GM06990 (cell line): ENCODE measurements at places on chromosomes 12 and 14.

DNA sequence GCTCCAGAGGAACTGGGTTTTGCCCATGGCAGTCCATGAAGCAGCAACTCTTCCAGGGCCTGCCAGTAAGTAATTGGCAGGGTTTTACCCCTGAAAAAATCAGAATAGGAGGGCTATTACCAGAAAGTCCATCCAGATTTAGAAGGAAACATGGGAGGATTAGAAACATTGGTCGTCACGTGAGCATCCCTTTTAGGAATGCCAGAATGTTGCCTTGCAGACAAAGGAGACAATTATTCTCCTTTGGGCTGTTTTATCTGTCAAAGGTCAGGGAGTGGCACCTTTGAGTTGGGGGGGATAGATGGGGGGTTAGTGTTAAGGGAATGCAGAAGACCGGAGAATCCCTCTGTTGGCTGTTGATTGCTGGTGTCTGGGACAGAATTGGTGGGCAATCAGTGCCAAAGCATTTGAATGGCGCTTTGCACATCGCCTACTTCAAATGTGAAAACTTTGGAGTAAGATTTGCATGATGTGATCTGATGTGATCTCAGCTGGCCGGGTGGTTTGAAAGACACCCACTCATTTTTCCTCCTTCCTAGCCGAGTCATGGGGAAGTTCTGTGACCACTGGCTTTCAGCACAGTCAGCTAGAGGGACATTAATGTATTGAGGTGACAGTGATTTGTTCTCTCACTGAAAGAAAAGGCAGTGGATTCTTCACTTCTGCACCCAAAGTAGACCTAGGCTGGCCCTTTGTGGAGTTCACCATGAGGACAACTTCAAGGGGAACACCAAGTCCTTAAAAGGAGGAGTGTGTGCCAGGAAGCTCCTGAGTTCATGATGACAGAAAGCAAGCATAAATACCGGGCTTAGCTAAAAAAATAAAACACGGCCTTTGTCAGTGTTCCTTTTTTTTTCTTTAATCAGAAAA lies 31.4 kb downstream of the FLVCR2 start:
- DNase-seq = no peak

- DNase-seq = peak; percentile 12
Measured at GRCh38 chr14:52068615-52069306, at the start of gene NID2. Gene NID2 (minus strand): TSS chr14:52069059. CDS start chr14:52068994, 65 bp downstream.

GRCh38 chr12:79217306-79217705 lies 352.7 kb downstream of the SYT1 start:
- no peak for DNase-seq

DNA sequence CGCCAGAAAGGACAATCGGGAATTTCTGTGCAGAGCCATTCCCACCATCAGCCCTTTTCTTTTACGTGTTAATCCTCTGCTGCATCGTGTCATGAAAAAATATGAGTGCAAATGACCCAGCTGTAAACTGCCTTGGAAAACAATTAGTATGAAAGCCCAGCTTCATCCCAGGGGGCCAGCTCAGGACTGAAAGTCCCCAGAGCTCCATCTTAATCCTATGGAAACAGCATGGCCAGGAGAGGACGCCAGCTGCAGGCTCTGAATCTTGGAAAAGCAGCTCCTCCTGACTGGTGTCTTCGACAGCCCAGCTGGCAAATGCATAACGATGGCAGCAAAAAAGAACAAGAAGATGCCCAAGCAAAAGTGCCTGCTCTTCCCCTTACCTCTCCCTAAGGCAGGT lies 191.5 kb downstream of the NTF3 start:
- no peak for DNase-seq

- no peak for DNase-seq
Measured at GRCh38 chr12:120369603-120370342, 809 bp upstream of the MSI1 start.

- no peak for DNase-seq
Measured at GRCh38 chr14:59483363-59483762, 845 bp downstream of the L3HYPDH start.

- DNase-seq = no peak
Measured at GRCh38 chr12:27186022-27186839, 57.9 kb upstream of the STK38L start.

DNA sequence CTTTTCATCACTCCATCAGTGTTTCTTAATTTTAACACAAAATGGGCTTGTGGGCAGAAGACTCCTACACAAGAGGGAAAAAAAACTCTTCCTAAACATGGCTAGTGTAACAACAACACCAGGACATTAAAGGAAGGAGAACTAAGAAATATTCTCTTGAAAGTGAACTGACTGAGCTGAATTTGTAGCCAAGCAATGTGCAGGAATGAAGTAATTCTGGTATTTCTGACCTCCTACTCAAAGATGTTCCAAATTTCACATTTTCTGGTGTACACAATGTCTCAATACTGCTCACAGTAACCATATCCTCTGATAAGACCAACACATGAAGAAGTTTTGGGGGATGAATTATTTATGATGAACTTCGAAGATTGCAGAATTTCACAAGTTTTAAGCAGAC lies 357.3 kb downstream of the DUSP6 start:
- no peak for DNase-seq

GRCh38 chr12:131351319-131352028 lies 359.4 kb upstream of the SFSWAP start:
- no peak for DNase-seq

DNA sequence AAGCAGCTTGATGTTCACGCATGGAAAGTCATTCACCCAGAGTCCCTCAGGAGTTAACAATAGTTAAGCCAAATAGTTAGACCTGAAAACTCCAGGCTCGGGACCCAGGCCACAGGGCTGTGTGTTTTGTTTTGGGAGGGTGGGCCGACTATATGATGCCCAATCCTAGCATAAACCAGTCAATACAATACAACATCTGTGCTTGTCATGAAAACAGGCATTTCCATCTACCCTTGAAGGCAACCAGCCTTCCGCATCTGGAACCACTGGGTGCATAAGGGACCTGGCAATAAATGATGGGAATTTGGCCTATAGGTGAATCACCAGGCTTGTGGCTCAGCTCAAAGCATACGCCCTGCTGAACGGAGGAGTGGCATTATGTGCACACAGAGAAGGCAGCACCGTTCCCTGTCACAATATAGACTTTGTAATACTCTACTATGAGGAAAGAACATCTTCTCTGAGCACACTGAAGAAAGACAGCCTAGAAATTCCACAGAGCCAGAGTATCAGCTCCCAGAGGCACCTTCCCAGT lies 91.0 kb upstream of the FOXN3 start:
- DNase-seq = no peak

- DNase-seq = no peak
Measured at GRCh38 chr12:116150452-116150851, 127.0 kb downstream of the MED13L start.

DNA sequence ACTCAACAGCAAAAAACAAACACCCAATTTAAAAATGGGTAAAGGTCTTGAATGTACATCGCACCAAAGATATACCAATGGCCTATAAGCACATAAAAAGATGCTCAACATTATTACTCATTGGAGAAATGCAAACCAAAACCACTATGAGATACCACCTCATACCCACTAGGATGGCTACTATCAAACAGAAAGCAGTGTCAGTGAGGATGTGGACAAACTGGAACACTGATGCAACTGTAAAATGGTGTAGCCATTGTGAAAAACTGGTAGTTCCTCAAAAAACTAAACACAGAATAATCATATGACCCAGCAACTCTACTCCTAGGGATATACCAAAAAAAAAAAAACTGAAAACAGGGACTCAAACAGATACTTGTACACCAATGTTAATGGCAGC lies 49.3 kb downstream of the CDK17 start:
- no peak for DNase-seq

DNA sequence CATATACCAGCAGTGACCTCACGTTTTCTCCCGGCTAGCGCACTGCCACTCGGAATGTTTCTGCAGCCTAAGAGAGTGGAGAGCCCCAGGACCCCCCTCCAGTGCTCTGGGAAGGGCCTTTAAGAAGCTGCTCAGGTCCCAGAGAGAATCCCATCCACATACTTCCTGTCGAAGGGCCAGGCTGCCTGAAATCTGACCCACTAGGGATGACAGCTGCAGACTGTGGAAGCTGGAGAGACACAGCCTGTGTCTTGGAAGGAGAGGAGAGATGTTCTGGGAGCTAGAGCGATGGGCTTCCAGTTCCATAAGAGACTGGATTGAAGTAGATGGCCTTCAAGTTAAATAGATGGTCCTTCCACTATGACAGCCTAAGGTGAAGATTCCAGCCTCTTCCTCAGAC lies 54.4 kb downstream of the IQSEC3 start:
- no peak for DNase-seq

DNA sequence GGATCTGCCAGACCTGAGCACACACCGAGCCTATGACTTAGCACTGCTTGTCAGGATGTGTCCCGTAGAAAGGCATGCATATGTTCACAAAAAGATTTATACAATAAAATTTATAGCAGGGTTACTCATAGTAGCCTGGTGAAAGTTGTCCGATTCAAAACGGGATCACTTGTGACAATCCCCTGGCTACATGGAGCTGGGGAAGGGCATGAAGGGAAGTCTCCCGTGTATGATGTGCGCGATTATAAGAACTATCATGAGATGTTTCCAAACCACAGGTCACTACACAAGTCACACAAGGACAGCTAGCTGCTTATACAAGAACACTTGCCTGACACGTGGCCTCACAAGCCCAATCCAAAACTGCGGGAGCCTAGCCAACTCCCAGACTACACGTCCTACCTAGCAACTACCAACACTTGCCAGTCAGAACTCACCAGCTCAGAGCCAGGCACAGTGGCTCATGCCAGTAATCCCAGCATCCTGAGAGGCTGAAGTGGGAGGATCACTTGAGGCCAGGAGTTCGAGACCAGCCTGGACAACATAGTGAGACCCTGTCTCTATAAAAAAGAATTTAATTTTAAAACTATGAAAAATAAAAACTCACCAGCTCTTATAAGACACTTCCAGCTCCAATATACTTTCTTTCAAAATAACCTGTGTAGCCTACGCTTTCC lies 7.5 kb upstream of the CDCA4 start:
- DNase-seq = no peak

GRCh38 chr12:99393763-99394162 lies 253.8 kb upstream of the GARIN6 start:
- DNase-seq = no peak

DNA sequence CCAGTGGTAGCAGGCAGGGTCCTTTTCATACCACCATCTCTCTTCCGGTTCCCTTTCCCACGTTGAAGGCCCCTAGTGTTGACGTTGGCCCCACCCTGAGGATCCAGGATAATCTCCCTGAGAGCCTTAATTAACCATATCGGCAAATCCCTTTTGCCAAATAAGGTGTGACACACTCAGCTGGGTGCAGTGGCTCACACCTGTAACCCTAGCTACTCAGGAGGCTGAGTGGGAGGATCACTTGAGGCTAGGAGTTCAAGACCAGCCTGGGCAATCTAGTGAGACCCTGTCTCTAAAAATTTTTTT lies 2.8 kb upstream of the TMEM119 start:
- no peak for DNase-seq

GRCh38 chr12:92362126-92362525 lies 216.5 kb upstream of the BTG1 start:
- no peak for DNase-seq

- DNase-seq = no peak
Measured at GRCh38 chr12:87656311-87656710, 372.9 kb downstream of the C12orf50 start.

- DNase-seq = no peak
Measured at GRCh38 chr14:94117856-94118255, 7.3 kb downstream of the IFI27 start.

DNA sequence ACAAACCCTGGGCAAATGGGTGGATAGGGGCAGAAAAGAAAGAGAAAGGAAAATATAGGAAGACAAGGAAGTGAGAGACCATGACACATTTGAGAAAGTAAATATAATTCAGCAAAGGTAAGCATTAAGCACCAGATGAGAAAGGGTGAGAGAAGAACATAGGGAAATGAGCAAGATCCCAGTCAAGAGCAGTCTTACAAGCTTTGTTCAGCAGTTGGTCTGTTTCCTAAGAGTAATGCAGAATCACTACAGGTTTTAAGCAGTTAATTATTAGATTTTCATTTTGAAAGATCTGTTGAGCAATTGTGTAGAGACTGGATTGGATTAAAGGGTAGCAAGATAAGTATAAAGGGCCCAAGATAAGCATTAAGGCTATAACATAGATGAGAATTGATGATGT lies 146.3 kb downstream of the PLCZ1 start:
- no peak for DNase-seq

DNA sequence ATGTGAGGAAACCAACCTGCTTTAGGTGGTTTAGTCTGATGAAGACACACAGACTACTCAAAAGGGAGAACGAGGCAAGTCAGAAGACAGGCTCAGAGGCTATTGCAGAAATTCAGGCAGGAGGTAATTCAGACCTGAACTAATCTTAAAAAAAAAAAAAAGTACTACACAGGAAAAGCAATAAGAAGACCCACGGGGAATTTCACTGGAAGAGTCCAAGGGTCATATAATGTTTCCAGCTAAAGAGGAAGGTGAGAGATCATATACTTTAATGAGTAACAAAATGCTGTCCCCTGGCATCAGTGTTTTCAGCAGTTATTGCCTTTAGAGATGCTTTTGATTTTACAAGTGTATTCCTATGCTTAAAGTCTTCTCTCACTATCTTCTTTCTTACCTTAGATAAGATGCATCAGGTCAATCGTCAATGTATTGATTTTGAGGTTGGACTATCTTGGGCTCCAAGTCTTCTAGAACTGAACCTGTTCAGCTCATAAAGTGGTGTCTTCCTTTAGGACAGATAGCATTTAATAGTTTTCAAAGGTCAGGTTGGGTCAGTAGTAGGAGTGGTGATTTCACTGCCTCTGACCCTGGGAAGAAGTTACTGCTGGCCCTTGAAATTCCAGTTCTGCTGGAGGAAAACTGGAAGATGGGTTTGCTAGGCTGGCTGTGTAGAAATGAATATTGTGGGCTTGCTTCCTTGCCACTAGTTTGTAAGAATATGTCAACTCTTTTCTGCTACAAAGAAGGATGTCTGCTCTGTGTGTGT lies 60.0 kb downstream of the FAR2 start:
- no peak for DNase-seq

DNA sequence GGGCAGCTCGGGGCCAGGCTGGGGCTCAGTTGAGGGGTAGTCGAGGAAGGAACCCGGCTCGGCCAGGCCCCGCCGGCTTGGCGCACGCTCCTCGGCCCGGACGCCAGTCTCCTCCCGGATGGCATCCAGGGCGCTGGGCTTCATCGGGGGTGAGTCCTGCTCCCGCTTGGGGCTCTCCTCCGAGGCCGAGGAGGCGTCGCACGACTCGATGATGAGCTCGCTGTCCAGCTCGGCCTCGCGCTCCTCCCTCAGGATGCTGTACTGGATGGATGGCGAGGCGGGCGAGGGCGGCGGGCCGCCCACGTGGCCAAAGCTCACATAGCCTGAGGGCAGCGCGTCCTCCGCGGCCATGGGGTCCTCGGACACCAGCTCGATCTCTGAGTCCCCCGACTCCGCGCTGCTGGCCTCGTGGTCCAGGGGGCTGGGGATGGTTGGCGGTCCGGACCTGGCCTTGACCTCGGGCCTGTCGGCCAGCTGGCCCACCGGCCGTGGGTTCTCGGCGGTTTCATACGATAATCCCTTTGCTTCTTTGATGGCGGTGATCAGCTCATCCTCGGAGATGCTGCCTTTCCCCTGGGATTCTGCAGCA lies 143.4 kb downstream of the RTN1 start:
- DNase-seq = peak; percentile 11
